AG09319 (cell line): ENCODE measurements at places on chromosomes 4 and X.

DNA sequence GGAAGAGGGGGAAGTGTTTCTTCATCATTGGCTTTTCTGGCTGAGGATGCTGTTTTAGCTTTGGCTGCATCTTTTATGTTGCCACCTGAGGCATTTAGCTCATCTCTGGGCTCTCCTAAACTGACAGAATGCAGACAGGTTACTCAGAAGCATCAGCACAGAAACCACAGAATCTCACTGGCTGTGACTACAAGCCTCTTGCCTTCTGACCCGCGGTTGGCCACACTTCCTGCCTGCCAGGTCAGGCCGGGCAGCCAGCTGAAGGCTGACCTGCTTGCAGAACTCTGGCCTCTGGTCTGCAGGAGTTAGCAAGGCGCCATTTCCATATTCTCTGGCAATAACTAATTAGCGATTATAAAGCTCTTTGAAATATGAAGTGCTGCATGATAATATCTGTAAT is 366.5 kb downstream of the MID1IP1 start:
- DNase-seq = no peak

DNA sequence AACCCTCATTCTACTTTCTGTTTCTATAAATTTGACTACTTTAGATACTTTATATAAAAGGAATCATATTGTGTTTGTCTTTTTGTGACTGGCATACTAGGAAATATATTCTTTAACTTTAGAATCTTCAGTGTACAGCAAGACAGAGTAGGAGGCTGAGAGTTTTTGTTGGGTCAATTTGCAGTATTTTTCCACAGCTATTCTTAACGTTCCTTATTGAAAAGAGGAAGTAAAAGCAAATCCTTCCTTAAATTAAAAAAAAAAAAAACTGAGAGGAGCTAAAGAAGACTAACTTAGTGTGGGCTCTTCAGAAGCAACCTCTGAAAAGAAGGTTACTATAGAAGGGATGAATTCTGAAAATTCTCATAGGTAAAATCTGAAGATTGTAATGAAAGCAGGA is 1194.6 kb downstream of the ADGRL3 start:
- no peak for DNase-seq

GRCh38 chr4:151673908-151674520 is 86.8 kb downstream of the GATB start:
- no peak for DNase-seq

GRCh38 chrX:108875548-108875947 is 139.2 kb upstream of the IRS4 start:
- no peak for DNase-seq

DNA sequence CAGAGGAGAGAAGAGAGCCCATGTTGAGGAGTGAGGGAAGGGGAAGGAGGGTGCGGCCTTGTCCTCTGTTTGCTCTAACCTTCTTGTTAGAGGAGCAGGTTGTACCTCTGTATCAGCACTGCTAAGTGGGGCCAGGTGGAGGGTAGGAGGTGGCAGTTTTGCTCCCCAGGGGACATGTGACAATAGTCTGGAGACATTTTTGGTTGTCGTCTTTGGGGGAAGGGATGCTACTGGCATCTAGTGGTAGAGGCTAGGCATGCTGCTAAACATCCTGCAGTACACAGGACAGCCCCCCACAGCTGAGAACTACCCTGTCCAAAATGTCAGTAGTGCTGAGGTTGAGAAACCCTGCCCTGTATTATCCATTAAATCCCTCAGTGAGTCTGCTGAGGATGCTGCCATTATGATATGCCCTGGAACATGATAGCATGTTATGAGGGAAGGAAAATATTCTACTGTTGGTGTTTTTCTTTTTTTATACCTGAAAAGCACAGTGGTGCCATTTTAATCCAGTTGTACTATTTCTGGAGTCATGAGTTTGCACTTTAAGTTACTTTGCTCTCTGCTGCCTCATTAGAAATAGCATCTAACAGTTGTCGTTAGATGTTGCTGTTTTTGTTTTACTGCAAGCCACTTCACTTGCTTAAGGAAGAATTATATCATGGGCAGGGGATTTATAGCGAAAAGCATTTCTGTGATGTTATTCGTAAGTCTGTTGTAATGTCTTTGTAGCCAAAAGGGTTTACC is 90.6 kb downstream of the LRP2BP start:
- DNase-seq = no peak

- no peak for DNase-seq
Measured at GRCh38 chr4:147933316-147933715, 201.4 kb downstream of the ARHGAP10 start.

DNA sequence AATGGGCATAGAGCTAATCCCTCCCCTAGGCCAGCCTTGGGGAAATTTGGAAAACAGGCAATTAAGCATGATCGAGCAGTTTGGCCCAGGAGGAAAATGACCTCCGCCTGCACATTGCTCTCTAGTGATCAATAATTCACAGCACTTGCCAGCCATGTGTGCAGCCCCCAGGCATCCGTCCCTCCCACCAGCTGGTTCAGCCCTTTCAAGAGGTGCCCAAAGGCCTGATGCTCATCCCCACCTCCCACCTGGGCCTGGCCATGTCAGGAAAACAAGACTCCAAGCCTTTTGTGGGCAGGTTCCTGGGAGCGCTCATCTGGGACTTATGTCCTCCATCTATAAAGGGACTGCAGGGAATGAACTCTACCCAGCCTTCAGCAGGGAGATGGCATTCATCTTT is 17.5 kb upstream of the PPP2R2C start:
- DNase-seq = no peak

- no peak for DNase-seq
Measured at GRCh38 chrX:56920338-56920997, 74.9 kb downstream of the SPIN3 start.

GRCh38 chrX:75989806-75990590 is 182.9 kb upstream of the PBDC1 start:
- DNase-seq = no peak

DNA sequence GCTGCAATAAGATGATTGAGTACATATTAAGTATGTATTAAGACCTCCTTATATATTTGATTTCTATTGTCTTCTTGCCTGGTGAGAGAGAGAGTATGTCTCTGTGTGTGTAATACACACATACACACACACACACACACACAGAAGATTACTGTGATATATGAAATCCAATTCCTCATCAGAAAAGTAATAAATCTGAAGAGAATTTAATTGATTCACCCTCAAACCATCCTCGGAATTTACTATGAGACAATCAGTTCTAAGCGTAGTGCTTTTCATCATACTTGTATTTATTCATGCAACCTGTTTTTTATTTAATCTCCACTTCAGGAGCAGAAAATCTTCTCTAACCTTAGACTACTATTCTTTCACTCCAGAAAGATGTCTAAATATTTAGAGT is 62.3 kb upstream of the TLL1 start:
- no peak for DNase-seq

DNA sequence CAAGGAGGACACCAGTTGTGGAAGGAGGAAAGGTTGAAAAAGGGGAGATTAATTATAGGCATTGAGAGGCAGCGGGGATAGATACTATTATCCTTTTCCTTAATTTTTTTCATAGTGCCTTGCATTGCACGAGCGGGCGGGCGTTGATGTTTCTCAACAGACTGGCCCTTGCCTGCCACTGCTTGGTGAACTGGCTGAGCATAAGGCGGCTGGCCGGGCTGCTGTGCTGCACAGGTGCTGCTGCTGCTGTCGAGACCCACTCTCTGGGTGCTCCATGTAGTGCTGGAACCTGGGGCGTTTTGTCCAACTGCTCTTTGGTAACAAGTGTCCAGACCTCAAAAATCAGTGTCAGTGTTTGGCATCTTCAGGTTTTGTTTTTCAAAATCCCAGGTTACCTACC is 83.3 kb upstream of the PAQR3 start:
- no peak for DNase-seq

GRCh38 chr4:33064238-33064637 is 2344.1 kb downstream of the PCDH7 start:
- DNase-seq = no peak

DNA sequence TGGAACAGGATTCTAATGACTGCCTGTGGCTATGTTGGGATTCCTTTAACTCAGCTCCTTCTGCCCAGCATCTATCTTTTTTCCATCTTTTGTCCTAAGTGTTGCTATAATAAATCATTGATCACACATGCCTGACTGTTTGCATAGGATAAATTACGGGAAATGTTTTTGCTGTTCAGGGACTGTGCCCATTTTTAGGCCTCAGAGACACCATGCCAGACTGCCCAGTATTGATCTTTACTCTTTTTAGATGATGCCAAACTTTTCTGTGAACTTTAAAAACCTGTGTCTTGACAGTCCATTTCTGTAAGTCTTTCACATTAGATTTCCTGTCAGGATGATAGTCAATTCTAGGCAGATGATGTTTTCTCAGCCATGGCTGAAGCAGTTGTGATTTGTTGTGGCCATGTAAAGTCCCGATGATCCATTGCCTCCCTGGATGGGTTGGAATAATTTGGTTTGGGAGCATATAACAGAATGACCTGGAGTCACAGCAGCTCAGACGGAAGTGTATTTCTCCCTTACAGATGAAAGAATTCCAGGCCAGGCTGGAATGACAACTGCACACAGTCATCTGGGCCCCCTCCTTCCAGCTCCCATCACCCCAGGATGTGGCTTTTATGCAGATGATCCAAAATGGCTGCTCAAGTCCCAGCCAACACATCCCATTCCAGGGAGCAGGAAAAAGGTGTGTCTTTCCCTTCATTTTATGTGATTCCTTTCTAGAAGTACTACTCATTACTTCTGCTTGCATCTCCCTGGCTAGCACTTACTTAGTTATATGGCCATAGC is 3.4 kb downstream of the HTT-AS start:
- no peak for DNase-seq

DNA sequence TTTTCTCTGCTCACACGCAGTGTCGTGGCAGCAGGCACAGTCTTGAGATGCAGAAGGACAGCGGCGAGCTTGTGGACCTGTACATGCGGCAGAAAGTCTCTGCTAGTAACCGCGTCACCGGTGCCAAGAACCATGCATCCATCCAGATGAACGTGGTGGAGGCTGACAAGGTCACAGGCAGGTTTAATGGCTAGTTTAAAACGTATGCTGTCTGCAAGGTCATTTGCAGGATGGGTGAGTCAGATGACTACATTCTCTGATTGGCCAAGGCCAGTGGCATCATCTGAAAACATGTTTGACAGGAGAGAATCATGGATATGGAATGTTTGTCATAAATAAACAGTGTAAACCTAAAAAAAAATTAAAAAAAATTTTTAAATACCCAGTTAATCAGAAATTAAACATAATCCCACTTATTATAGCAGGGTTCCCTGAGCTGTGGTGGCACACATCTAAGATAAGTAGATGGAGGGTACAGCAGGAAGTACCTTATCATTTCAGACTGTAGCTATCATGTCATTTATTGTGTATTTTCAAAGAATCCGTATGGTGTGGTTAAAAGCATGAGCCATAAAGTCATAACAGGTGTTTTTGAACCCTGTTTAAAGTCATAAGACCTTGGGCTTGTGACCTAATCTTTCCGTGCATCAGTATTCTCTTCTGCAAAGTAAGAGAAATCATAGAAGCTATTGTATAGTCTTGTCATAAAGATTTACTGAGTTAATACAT is 7.5 kb upstream of the BMP2K start:
- DNase-seq = no peak

DNA sequence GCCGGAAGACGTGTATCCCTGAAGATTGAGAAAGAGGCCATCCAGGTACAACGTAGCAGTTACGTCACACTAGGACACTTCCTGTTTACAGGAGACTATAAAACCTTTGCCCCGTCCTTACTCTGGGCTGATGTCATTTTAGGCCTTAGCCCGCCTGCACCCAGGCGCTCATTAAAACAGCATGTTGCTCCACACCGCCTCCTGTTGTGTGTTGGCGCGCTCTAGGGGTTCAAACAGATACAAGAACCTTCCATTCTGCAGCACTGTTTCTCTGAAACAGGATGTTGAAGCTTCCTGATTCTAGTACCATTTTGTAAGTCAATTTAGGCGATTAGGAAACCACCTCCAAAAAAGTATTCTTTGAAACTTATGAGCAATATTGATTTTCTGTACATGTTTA is 722.1 kb downstream of the PCDH7 start:
- DNase-seq = no peak

DNA sequence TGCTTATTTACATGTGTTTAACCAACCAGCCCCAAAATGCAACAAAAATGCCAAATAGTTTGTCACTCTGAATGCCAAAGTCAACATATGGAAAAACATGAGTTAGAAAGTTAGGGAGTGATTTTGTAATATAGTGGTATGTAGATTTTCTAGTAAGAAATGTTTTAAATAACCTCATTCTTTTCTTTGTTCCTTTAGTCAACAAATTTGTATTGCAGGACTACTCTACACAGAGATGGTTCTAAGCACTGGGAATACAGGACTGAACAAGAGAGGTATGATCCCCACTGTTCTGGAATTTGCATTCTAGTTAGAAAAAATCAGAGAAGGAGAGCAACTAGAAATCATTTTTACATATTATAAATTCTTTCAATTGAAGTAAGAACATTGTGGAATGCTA is 218.8 kb upstream of the ANXA10 start:
- no peak for DNase-seq

GRCh38 chrX:2824886-2825285 is 3.8 kb upstream of the GYG2 start:
- DNase-seq = no peak

- no peak for DNase-seq
Measured at GRCh38 chr4:158519226-158519625, 2.5 kb upstream of the RXFP1 start.

GRCh38 chr4:175215657-175216056 is 297.5 kb downstream of the ADAM29 start:
- no peak for DNase-seq

GRCh38 chrX:24761306-24761705 is 67.6 kb downstream of the POLA1 start:
- no peak for DNase-seq

- no peak for DNase-seq
Measured at GRCh38 chr4:162015090-162015489, 148.7 kb downstream of the FSTL5 start.

- no peak for DNase-seq
Measured at GRCh38 chrX:118353081-118353850, 7.4 kb downstream of the WDR44 start.

DNA sequence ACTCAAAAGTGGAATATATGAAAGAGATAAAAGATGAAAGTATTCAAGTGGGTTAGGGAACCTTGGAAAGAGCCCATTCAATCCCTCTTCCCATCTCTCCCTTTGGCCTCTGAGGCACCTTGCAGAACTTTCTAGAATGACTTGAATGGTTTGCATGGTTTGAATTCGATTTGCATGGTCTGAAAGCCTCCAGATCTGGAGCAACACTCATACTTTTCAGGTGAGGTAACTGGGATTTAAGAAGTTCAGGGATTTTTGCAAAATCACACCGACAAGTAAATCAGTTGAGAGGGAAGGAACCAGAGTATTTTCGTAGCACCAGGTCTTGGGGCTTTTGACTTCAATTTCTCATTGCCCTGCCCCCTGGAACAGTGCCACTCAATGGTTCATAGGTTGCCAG is 476.0 kb upstream of the FTHL17 start:
- no peak for DNase-seq

GRCh38 chr4:140187316-140187695 is 33.3 kb upstream of the MAML3 start:
- DNase-seq = no peak

GRCh38 chr4:185512516-185512915 is 22.8 kb downstream of the PDLIM3 start:
- DNase-seq = no peak
